Neural crest cell (in vitro differentiated cells): ENCODE measurements at places on chromosomes 5 and 9.
A peak's percentile ranks its signal among the peaks of the same experiment; 100 is the strongest.

- DNase-seq = no peak
Measured at GRCh38 chr5:10446490-10446889, 4.8 kb downstream of the ROPN1L start.

GRCh38 chr5:64188776-64189175 lies 23.1 kb downstream of the RNF180 start:
- DNase-seq = no peak

DNA sequence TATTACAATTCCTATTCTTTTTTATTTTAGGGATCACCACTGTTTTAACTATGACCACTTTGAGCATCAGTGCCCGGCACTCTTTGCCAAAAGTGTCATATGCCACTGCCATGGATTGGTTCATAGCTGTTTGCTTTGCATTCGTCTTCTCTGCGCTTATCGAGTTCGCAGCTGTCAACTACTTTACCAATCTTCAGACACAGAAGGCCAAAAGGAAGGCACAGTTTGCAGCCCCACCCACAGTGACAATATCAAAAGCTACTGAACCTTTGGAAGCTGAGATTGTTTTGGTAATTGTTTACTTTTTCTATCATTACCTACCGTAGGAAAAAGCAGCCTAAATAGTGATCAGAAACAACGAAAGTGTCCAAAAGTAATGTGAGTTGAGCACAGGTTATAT lies 6.4 kb downstream of the GABRA6 start:
- DNase-seq = no peak

DNA sequence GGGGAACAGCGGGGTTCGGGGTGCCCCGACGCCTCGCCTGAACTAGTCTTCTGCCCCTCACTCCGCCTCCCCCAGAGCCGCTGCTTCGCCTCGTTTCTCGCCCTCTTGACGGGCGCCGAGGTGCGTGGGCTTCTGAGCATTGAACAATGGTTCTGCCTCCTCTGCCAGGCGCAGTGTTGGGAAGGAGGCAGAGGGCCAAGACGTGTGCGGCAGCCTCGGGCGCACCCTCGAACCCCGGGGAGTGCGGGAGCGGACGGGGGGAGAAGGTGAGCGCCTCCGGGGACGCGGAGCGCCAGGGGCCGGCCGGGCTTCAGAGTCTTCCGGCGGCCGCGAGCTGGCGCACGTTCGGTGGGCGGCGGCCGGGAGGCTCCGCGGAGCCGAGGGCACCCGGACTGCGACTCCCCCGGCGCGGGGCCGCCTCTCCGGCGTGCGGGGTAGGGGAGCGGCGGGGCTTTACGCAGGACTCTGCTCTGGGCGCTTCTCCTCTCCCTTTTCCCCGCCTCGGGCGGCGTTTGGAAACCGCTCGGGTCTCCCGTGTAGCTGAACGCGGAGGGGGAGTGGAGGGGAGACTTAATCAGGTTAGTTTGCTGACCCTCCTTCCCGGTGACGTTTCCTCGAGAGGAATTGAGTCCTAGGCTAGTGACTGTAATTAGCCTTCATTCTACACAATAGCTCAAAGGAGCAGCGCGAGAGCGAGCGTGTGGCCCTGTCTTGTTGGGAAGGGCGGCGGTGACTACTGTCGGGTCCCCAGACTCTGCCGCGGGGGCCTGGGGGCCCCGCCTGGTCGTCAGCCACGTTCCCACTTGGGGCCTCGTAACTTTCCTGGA lies 1.1 kb downstream of the VLDLR start:
- DNase-seq = peak; percentile 32
